ENCODE measurements at places on chromosomes 13 and 19.

DNA sequence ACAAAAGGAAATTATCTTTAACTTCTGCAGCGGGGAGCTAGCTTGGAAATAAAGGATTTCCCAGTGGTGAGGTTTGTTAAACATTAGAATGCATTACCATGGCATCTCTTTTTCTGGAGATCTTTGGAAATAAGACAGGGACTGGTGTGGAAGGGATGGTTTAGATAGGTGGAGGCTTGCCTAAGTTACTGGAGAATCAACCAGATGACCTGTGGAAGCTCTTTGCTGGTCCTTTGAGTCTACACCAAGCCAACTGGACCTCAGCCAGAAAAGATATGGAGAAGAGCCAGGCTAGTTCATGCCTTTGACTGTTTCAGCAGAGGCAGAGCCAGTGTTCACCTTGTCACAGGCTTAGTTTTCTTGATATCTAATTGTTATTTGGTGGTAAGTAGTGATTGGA is 134.7 kb downstream of the KCNRG start:
- DNase-seq = no peak

GRCh38 chr13:46160471-46161066 is 21.4 kb downstream of the LCP1 start:
- DNase-seq = no peak

GRCh38 chr19:49767381-49767780 is 580 bp downstream of the AP2A1 start:
- no peak for DNase-seq

- no peak for DNase-seq
These were observed 9.9 kb downstream of the FXYD5 start for GRCh38 chr19:35164418-35164817.

GRCh38 chr13:56869671-56870070 is 271.0 kb upstream of the PRR20A start:
- DNase-seq = no peak

DNA sequence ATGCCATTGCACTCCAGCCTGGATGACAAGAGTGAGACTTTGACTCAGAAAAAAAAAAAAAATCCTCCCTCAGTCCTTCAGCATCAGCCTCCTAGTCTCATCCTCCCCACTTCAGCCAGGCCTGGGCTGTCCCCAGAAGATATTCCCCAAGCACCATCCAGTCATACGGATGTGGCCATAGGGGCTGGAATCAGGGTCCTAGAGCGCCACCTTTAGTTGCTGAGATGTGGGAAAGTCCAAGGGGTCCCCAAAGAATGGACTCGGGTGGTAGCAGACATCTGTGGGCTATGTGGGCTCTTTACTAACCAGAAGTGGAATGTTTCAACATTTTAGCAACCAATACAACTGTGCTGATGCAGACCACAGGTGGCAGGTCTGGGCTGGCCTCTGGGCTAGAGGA is 3.1 kb upstream of the TYROBP start:
- no peak for DNase-seq
